Hypothalamus (tissue), 51 donors: ENCODE measurements at places on chromosomes 12 and 14.

DNA sequence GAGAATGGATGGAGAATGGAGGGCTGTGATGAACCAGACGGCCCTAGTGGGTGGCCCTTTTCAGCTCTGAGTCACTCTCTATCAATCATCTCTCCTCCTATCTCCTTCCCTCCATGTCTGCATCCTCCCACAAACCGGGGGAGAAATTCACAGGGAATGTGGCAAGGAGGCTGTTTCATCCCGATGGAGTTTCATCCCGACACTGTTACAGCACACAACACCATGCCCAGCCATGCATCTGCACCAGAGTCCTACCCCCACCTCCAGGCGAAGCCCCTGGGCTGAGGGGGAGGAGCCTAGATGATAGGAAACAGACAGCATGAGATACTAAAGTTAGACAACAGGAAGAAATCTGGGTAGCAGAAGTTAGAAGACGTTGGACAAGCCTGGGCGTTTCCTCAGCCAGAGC lies 20.8 kb downstream of the SLC8B1 start:
- DNase-seq, result no peak

- no peak for DNase-seq
Measured at GRCh38 chr12:66279123-66279712, 23.1 kb upstream of the HELB start.

DNA sequence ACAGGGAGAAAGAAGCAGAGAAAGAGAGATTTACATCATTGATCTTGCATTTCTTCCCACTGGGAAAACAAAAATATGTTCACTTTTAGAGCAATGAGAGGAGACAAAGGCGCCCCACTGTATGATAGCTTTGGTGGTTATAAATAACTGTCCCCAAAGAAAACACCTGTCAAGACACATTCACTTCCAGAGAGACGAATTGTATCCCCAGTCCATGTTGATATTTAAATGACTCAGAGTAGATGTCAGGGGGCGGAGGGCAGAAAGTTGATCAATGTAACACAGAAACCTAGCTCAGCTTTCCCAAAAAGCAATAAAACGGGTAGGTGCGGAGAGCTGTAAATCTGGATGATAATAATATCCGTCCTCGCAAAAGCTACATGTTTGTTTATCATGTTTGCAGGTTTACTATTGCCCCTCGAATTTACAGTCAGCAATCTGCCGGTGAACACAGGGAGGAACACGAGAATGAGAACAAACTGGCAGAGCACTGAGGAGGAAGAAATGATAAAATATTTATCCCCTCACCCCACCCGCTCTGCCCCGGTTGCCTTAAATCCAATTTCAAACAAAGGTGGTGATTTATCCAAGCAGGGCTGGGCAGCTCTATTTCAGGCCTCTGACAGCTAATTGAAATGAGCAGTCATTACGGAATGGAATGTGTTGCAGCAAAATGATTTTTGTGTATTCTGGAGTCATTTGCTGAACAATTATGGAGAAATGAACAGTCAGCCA lies 84.4 kb downstream of the CMKLR1 start:
- no peak for DNase-seq

GRCh38 chr14:77580964-77581505 lies 35.4 kb downstream of the SPTLC2 start:
- DNase-seq, result no peak

- no peak for DNase-seq
Measured at GRCh38 chr14:33348510-33348909, 409.8 kb downstream of the NPAS3 start.

DNA sequence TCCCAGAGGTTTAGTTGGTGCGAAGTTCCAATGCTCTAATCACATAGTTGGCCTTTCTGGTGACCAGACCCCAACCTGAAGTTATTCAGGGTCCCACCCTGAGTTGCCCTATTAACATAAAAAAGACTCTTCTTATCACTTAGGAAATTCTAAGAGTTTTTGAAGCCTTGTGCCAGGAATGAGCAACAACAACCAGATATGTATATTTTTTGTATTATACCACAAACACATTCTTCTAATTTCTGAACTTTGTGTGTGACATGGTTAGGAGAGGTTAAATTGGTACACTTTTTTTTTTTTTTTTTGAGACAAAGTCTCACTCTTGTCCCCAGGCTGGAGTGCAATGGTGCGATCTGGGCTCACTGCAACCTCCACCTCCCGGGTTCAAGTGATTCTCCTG lies 320.4 kb upstream of the PDE3A start:
- DNase-seq, result no peak

GRCh38 chr12:19901841-19902240 lies 462.5 kb downstream of the AEBP2 start:
- no peak for DNase-seq

GRCh38 chr14:47261350-47261749 lies 414.1 kb downstream of the MDGA2 start:
- DNase-seq, result no peak

DNA sequence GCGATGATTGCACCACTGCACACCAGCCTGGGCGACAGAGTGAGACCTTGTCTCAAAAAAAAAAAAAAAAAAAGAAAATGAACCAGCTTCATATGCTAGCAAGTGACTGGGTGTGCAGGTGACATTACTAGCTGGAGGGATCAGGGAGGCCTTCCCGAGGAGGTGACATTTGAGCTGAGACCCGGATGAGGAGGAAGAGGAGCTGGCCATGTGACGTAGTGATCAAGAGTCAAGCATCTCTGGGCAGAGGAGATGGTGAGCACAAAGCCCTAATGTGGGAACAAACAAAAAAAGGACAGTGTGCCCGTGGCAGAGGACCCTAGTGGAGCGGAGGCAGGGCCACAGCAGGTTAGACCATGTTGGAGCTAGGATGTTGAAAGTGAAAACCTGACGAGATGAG lies 3.5 kb upstream of the PTPN6 start:
- DNase-seq, result no peak

- peak; percentile 52 for DNase-seq
Measured at GRCh38 chr14:72948481-72949138, 22.3 kb downstream of the DCAF4 start.

- no peak for DNase-seq
Measured at GRCh38 chr12:47216150-47216677, 136.5 kb upstream of the AMIGO2 start.

DNA sequence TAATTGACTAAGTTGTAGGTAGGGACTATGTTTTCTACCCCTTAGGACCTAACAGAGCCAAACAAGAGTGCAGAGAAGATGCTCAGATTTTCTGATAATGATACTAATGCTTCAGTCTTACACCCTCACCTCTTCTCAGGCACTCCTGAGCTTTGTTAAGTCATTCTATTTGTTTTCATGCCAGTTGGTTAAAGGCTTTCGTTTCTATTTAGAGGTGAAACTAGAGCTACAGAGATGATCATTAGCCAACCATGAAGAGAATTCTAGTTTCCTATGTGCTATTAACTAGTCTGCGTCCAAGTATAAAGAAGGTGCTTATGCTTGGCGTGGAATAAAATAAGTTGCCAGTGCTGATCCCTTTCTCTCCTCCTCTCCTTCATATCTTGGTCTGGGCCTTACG lies 34.6 kb upstream of the PYGL start:
- no peak for DNase-seq

GRCh38 chr12:26782372-26783130 lies 50.4 kb downstream of the ITPR2 start:
- no peak for DNase-seq

- peak; percentile 61 for DNase-seq
Measured at GRCh38 chr12:124771462-124772288, 92.0 kb downstream of the SCARB1 start.

DNA sequence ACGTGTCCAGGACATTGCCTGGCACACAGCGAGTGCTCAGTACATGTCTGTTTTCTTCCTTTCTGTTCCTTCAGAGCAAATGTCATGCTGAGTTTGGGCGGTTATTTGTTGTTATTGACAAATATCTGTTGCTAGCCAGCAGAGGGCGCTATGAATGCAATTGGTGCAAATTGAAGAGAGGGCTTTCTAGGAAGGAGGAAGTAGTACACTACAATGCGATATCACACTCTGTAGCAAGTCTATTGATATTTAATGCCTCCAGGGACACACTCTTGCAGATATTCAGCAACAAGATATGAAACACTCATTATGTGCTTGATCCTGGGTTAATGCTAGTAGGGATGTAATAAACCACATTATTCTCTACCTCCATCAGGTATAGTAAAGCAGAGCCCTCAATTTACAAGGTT lies 267.3 kb upstream of the SRRM4 start:
- DNase-seq, result no peak

DNA sequence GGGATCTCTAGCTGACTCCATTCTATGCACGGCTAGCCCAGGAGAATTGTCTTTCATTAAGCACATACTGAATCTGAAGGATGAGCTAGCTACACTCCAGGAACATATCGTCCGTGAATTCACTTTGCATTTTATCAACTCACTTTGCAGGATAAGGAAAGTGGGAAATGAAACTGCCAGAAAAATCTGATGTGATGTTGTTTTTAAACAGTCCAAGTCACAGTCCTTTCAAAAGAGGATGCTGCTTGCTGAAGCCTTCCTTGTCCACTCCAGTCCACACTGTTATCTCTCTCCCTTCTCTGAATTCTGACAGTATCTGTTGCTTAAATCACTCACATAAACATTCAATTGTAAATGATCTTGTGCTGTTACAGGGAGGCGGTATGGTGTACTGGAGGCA lies 12.7 kb upstream of the TMCC3 start:
- no peak for DNase-seq

DNA sequence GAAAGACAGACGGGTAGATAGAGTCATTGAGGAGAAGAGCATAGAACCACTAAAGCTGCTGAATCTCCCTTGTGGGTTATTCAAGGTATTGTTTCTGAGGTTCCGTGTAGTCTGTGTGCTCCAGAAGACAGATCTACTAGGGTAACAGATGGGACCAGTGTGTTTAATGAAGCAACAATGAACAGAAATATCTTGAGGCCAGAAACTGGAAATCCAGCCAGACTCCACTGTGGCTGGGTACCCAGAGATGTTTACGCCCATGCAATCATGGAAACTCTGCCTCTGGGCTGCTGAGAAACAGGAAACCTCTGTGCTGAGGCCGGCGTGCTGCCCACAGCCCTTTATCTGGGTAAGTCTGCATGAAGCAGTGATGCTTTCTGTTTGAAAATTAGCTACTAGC lies 8.3 kb downstream of the PROX2 start:
- no peak for DNase-seq

GRCh38 chr12:2384533-2385351 lies 332.0 kb downstream of the CACNA1C start:
- no peak for DNase-seq

GRCh38 chr12:121570467-121571283 lies 10.1 kb downstream of the KDM2B start:
- no peak for DNase-seq

DNA sequence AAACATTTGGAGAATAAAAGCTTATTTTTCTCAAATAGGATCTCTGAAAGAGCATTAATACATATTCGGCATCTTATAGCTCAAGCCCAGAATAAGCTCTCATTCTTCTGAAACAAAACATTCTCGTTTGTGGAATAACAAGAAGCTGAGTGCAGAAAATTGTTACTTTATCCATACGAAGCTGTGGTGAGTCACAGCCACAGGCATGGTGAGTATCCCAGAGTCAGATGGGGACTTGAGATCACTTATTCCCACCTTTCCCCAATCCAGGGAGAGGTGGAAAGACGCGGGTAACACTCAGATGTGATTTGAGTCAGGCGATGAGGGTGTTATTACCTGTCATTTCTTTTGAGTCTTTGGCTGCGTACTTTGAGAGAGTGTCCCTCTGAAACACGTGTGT lies 214.6 kb upstream of the TMEM132C start:
- no peak for DNase-seq

- no peak for DNase-seq
Measured at GRCh38 chr14:105261781-105262180, 13.4 kb downstream of the BTBD6 start.

GRCh38 chr12:92191061-92191460 lies 45.4 kb upstream of the BTG1 start:
- no peak for DNase-seq

DNA sequence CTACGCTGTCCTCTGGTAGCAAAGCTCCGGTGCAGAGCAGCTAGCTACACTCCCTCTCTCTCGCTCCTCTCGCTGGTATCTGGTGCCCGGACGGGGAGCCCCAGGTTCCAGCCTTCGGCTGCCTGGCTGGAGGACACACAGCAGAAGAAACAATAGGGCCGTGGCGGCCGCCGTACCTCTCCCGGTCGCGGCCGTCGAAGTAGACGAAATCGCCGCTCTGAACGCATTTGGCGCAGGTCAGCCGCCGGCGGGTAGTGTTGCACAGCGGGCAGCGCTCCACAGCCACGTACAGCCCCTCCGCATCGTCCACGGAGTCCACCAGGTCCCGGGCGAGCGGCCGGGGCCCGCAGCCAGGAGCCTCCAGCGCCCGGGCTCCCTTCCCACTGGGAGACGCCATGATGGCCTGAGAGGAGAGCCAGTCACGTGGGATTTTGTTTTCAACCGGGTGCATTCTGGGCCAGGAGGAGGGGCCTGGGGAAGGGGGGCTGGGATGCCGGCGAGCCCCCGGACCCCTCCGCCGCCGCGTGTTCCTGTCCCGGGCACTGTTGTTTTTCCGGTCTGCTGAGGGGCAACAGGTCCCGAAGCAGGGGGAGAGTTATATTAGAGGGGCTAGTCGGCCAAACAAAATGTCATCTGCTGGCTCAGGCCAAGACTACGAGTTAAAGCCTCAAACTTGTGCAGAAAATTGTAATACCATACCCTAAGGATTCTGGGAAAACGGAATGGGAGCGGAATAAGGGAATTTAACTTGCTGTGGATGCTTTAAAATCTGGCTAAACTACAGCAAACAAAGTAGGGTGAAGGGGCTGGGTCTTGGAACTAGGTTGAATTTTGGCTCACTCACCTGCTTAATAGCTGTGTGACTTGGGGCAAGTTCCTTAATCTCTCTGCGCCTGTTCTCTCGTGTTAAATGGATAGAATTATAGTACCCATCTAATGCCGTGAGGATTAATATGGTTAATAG lies at the start of gene ATG14:
Gene ATG14, minus strand, starts transcription at position 405 of the 964 bp plus-strand sequence. Its CDS starts 8 bp downstream, at position 397.
- peak; percentile 88 for DNase-seq

- no peak for DNase-seq
Measured at GRCh38 chr12:81668475-81668874, 90.7 kb downstream of the PPFIA2 start.

GRCh38 chr12:51401020-51401419 lies 9.8 kb upstream of the GALNT6 start:
- no peak for DNase-seq

DNA sequence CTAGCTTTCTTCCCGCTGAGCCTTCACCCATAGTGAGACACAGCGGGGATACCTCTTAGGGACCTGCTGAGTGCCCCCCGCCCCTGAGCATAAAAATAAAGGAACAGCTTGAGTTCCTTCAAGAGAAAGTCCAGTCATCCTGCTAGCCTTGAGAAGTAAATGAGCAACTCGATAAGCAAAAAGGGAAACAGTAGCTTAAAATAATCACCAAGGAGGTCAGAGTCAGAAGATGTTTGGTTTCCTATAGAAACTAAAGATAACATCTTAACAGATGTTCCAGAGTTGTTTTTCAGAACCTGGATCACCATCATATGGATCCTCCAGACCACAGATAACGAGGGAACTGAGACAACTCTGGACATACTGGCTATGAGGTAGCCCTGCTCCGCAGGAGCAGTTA lies 94.0 kb downstream of the BCAT1 start:
- DNase-seq, result no peak

GRCh38 chr12:76402259-76402658 lies 54.0 kb upstream of the BBS10 start:
- no peak for DNase-seq
